ENCODE measurements at places on chromosomes 11 and 22.
A peak's percentile ranks its signal among the peaks of the same experiment; 100 is the strongest.

- DNase-seq, result no peak
Measured at GRCh38 chr11:44258839-44259420, 51.0 kb downstream of the ALX4 start.

DNA sequence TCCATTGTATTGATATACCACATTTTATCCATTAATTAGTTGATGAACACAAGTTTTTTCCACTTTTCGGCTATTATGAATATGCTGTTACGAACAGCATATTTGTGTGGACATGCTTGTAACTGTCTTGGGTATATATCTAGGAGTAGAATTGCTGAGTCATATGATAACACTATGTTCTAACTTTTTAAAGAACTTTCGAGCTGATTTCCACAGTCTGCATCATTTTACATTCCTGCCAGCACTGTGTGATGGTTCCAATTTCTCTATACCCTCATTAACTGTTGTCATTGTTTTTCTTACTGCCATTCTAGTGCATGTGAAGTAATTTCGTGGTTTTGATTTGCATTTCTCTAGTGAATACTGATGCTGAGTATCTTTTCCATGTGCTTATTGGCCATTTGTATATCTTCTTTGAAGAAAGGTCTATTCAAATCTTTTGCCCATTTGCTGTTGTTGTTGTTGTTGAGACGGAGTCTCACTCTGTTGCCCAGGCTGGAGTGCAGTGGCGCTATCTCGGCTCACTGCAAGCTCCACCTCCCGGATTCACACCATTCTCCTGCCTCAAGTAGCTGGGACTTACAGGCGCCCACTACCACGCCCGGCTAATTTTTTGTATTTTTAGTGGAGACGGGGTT lies 7.4 kb upstream of the RCE1 start:
- DNase-seq, result no peak

GRCh38 chr11:10118865-10119264 lies 175.2 kb downstream of the SBF2 start:
- no peak for DNase-seq

DNA sequence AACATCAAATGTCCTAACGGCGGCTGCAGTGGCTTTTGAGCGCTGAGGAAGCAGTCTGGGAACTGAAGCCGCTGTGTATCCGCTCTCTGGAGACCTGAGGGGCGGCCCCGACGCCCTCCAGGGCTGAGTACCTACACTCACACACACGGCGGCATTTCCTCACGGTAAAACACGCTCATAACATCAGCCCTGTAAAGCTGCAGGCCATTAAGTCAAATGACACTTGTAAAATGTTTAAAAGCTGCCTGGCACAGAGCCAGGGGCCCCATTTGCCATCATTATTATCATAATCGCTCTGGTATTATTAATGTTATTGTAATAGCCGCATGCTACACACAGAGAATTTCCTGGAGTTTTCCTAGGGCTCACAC lies 5.1 kb downstream of the CARS1 start:
- no peak for DNase-seq

- no peak for DNase-seq
Measured at GRCh38 chr11:123107945-123108495, 46.1 kb upstream of the HSPA8 start.

- no peak for DNase-seq
Measured at GRCh38 chr11:121131656-121132055, 30.6 kb downstream of the TECTA start.

DNA sequence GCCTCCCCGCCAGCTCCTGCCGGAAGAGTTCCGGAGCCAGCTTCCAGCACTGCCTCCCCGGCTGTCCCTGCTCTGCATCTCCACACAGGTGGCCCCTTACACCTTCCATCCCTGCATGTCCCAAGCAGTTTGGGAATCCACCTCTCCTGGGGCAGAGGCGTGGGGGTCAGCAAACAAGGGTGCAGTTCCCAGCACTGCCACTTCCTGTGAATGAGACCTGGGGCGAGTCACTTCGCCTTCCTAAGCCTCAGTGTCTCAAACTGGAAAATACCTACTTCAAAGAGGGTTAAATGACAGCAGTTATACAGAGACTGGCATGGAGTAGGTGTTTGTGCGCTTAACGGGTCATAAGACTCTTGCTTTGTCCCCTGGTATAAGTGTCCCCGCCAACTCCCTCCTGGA lies 5.2 kb downstream of the CYTH4 start:
- DNase-seq, result no peak

DNA sequence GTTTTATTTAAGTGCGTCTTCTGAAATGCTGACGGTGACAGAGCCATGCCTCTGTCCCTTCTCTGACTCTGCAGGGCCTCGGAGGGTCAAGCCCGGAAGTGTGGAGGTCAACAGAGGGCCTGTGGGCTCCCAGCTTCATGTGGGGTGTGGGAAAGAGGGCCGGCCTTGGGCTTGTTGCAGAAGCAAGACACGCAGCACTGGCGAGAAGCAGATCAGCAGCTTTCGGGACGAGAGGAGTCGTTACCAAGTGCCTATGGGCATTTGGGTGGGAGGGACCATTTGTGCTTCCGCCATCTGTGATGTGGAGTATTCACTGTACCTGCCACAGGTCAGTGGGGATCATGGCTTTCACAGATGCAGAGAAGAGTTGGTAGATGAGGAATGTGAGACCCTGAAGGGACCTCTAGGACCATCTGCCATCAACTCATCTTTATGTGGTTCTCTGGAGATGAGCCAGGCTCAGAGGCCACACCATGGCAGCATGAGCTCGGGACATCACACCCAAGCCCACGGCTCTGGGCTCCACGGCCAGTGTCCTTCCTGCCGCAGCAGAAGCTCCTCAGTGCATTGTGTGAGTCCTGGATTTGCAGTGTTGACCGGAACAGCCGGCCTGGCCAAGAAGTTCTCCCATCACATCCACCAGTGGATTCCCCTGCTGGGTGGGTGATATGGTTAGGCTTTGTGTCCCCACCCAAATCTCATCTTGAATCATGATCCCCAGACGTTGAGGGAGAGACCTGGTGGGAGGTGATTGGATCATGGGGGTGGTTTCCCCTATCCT lies 590.7 kb downstream of the TBC1D22A start:
- no peak for DNase-seq

GRCh38 chr22:29216873-29217666 lies 11.4 kb downstream of the EMID1 start:
- no peak for DNase-seq

DNA sequence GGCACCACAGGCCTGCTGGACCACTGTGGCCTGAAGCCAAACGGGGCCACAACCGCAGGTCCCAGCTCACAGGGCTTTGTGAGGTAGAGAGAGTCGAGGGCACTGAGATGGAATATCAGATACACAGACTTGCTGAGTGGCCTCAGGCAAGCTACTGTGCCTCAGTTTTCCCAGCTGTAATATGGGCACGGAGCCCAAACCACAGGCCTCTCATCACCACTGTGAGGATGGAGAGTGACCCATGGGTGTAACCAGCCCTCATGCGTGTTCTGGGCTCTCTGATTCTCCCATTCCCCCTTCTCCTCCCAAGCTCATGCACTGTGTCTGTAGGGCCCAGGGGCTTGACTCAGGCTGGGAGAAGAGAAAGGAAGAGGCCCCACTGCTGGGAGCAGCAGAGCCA lies 4.2 kb downstream of the UNC93B1 start:
- DNase-seq, result no peak

DNA sequence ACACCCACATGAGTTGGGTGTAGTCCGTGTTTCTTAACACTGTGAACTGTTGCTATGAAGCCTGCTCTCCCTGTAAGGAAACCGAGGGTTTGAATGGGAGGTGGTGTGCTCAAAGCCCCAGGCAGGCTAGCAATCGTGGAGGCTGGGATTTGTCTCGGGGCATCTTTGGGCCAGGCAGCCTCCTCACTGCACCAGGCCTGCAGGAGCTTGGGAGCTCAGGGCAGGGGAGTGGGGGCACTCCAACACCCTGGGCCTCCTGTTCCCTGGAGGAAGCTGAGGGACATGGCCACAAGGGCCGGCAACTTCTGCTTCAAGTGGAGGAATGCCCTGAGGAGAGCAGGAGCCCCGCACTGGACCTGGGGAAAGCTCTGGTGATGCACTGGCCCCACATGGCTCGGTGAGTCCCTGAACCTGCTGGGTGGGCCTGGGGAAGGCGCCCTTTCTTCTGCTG lies 164.7 kb upstream of the B3GAT1 start:
- no peak for DNase-seq

DNA sequence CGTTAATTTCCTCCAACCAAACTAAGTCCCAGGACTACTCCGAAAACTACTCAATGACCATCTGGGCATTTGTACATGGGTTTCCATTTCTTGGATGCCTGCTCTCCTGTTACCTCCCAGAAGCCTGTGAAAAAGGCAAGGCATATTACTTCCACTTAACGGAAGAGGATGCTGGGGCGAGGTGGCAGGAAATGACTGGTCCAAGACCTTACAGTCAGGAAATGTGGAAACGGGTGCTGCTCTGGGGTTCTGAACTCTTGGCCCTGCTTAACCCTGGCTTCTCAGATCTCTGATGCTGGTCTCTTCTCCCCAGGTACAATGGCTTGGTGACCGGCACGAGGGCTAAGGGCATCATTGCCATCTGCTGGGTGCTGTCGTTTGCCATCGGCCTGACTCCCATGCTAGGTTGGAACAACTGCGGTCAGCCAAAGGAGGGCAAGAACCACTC lies 12.9 kb downstream of the ADORA2A start:
- no peak for DNase-seq

- DNase-seq, result no peak
Measured at GRCh38 chr22:19607192-19608002, 83.2 kb upstream of the CLDN5 start.

- DNase-seq, result no peak
Measured at GRCh38 chr11:57396744-57397143, 6.3 kb upstream of the PRG2 start.

DNA sequence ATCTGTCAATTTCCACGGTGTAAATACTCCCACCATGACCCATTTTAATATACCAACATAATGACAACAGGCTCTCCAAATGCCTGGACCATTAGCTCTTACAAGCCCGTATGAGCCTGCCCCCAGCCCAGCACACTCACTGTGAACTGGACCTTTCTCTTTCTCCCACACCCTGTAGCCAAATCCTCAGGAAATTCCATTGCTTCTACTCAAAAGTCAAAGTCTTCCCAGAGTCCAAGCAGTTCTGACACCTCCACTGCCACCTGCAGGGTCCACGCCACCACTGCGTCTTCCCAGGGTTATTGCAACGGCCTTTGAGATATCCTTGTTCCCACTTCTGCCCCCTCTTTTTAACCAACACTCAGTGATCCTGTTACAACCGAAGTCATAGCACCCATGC lies 110.1 kb upstream of the ASPHD2 start:
- no peak for DNase-seq

DNA sequence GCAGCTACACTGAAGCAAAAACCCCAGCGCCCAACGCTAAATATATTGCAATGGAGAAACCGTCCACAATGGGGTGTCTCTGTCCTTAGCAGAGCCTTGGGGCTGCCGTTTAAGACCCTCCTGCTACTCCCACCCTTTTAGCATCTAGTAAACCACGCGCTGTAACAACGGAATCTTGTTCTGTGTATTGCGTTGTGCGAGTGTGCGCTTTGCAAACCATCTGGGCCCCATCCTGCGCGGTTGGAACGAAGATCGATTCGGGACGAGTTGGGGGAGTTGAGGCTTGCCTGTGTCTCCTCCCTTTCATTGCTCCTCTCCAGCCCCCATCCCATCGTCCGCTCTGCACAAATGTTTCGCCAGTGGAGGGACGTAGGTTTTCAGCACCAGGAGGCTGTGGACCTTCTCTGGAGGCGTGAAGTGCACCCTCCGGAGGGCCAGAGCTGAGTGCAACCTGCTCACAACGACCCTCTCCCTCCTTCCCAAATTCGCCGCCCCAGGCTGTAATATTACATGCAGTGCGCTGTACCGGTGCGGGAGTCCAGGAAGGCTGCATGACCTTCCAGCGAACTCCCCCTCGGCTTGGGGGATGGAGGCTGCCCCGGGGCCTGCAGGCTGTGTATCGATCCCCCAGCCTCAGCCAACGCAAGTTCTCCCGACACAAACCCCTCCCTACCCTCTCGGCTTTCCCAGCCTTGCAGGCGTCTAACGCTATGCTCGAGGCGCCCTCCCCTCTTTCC lies 1.6 kb upstream of the KMT2A start:
- peak; percentile 33 for DNase-seq

DNA sequence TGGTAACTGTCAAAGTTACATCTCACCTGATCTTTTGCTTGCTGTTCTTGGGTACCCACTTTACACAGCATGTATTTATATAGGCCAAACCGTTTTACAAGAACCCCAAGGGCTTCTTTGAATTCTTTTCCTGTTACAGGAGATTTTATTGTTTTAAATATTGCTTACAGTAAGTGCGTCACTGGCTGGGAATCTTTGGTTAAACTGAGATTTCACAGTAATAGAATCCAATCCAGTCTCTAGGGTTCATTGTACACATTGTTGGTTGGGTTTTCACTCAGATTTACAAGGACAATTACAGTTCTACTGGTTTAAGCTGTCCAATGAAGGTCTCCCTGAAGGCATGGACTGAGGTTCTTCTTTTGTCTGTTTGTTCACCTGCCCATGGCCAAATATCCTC lies 171.7 kb downstream of the INSC start:
- DNase-seq, result no peak

GRCh38 chr11:81915045-81915444 lies 818.6 kb downstream of the FAM181B start:
- DNase-seq, result no peak

GRCh38 chr11:2800655-2801531 lies 84.7 kb downstream of the CDKN1C start:
- no peak for DNase-seq

- DNase-seq, result no peak
Measured at GRCh38 chr11:4065086-4065485, 29.5 kb upstream of the RRM1 start.

DNA sequence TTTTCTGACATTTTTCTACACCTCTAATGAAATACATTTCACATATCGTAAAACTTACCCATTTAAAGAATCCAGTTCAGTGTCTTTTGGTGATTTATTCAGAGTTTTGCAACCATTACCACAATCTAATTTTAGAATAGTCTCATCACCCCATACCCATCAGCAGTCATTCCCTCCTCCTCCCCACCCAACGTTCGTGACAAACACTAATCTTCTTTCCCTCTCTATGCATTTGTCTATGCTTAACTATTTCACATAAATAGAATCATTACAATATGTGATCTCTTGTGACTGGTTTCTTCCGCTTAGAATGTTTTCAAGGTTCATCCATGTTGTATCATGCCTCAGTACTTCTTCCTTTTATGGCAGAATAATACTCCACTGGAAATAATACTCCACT lies 9.5 kb downstream of the TTC28 start:
- no peak for DNase-seq

GRCh38 chr22:35663371-35663770 lies 15.1 kb downstream of the APOL6 start:
- no peak for DNase-seq

- no peak for DNase-seq
Measured at GRCh38 chr11:95487391-95487790, 256.4 kb upstream of the SESN3 start.

GRCh38 chr11:111826322-111826950 lies 44.9 kb downstream of the ALG9 start:
- DNase-seq, result no peak

DNA sequence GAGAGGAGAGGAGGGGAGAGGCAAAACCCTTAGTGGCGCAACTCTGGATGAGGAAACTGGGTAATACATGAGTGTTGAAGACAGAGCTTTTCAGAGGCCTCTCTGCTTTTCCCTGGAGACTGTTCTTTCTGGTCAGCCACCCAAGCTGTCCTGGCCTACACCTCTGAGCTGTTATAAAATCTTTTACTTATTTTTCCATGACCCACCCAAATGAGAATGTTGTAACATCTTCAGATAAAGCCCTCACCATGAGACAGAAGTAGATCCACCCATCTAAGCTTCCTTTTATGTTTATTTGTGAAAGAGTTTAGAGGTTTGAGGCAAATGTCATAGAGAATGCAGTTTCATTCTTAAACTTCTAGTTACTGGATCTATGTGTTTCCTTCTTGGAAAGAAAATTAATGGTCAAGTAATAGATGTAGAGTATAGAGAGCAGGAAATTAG lies 20.3 kb upstream of the APLP2 start:
- DNase-seq, result no peak
